T-helper 17 cell (primary cell): ENCODE measurements at places on chromosomes 7 and 10. TPM values are rescaled to one million over a fixed set of nuclear protein-coding genes. Genes with fewer than 3 reads are reported as not detected.

ABCB4 gene
- total RNA-seq: 0.23 TPM

PCLO gene
- total RNA-seq: 0.07 TPM

CALML5 gene
- not detected for total RNA-seq

LRRD1 gene
- total RNA-seq: not detected

DEPP1 gene
- 0.27 TPM for total RNA-seq

DNAH11 gene
- total RNA-seq: 0.05 TPM

LEP gene
- not detected for total RNA-seq

HYAL4 gene
- not detected for total RNA-seq

KCTD7 gene
- 27.0 TPM for total RNA-seq
